ENCODE measurements at places on chromosomes 16 and 17.

DNA sequence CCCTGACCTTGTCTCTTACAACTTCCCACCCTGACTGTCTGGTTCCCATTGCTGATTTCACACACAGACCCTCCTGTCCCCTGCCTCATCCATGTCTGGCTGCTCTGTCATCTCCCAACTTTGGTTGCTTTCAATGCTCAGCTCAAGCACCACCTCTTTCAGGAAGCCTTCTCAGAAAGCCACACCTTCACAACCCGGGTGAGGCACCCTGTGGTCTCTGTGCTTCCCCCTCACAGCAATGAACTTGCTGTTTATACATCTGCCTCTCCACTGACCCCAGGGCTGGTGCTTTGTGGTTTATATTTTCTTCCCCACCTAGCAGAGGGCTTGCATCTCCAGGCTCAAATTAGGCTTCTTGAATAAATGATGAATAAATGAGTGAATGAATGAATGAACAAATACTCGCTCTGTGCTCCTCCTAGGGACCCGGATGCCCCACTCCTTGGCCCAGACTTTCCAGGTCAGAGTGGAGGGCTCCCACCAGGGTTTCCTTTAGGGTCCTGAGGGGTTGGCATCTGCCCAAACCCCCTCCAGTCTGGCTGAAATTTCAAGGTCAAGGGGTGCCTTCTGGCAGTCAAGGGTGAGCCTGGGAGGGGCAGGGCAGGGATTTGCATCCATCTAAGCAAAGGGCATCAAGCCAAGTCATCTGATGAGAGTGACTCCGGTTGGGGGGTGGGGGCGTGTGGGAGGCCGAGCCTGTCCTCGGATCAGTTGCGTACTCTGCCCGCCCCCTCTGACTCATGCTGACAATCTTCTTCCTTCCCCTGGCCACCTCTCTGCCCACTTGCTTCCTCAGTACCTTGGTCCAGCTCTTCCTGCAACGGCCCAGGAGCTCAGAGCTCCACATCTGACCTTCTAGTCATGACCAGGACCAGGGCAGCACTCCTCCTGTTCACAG lies at the start of gene ITGAX:
Gene ITGAX (plus strand): TSS at position 783 of the 898 bp plus-strand sequence. CDS start 79 bp downstream, at position 862.
- no peaks in the 10 kb centered on the region for H3K4me1 ChIP-seq
- DNase-seq = no peak
- H3K27me3 ChIP-seq = no peaks in the 10 kb centered on the region
- no peak within 1 kb of the TSS for H3K4me3 ChIP-seq
- H3K27ac ChIP-seq = no peak within 1 kb of the TSS
- no peaks in the 10 kb centered on the region for H3K36me3 ChIP-seq

DNA sequence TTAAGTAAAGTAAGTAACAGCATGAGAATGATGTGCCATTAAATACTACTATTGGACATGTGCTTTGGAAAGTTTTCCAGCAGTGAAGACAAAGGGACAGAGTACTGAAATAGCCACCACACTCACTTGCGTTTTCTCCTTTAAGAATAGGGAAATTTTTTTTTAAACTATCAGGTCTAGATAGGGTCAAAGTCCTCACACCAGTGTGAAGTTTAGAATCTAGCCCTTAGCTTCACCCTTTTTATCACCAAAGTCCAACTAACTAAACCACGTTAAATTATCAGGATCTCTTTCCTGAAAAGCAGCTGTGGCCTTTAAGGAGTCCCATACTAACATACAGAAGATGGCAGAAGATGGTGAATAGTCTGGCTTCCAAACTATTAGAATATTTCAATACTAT lies 180.9 kb downstream of the ZNF18 start:
- no peaks in the 10 kb centered on the region for H3K27me3 ChIP-seq
- DNase-seq = no peak
- no peaks in the 10 kb centered on the region for H3K36me3 ChIP-seq
- no peak overlapping the region for H3K27ac ChIP-seq

GRCh38 chr16:533391-534123 lies 6.0 kb downstream of the CAPN15 start:
- DNase-seq = no peak
- H3K27ac ChIP-seq = no peak overlapping the region
- peaks cover 25% of the 10 kb centered on the region for H3K4me1 ChIP-seq
- H3K27me3 ChIP-seq = no peaks in the 10 kb centered on the region

- DNase-seq = no peak
- H3K27me3 ChIP-seq = no peaks in the 10 kb centered on the region
- H3K4me1 ChIP-seq = no peaks in the 10 kb centered on the region
Measured at GRCh38 chr16:117379-118365, 20.8 kb downstream of the NPRL3 start.

GRCh38 chr17:76327696-76328095 lies 19.6 kb upstream of the QRICH2 start:
- H3K27ac ChIP-seq = no peak overlapping the region

DNA sequence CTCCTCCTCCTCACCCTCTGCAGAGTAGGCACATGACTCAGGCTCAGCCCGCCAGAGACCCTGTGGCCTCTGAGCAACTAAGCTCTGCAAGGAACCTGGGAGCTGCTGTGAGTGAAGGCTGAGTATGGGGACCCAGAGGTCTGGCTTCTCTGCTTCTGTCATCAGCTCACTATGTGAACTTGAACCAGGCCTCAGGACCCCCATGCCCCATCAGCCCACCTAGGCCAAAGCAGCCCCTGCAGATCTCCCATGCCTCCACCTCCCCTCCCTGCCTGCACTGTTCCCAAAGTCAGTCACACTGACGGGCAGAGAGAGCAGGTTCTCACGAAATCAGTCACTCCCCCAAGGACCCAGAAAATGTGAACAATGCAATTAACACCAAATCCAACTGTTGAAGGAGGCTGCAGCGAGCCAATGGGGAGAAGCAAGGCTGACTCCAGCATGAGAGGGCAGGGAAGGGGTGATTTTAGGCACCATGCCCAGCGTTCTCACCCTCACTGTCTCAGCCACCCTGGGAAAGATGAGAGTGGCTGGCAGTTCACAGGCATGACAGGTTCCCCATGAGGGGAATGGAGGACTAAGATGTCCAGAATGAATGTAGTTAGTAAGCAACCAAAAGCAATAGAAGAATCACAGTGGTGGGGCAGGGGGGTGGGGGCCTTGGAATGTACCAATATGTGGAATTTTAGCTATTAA lies 60.6 kb downstream of the BEAN1 start:
- no peaks in the 10 kb centered on the region for H3K36me3 ChIP-seq
- no peak overlapping the region for H3K27ac ChIP-seq
- H3K4me3 ChIP-seq = no peak overlapping the region
- no peaks in the 10 kb centered on the region for H3K27me3 ChIP-seq

GRCh38 chr16:47499700-47500264 lies 38.7 kb downstream of the PHKB start:
- peaks cover 25% of the 10 kb centered on the region for H3K36me3 ChIP-seq

Measured in sigmoid colon (tissue), 7 donors.